Activated T-helper 17 cell treated with anti-CD3 and anti-CD28 coated beads, Interleukin-2, amount 50 U/mL, for 72 hours (primary cell): ENCODE measurements at places on chromosomes 1 and 21.

DNA sequence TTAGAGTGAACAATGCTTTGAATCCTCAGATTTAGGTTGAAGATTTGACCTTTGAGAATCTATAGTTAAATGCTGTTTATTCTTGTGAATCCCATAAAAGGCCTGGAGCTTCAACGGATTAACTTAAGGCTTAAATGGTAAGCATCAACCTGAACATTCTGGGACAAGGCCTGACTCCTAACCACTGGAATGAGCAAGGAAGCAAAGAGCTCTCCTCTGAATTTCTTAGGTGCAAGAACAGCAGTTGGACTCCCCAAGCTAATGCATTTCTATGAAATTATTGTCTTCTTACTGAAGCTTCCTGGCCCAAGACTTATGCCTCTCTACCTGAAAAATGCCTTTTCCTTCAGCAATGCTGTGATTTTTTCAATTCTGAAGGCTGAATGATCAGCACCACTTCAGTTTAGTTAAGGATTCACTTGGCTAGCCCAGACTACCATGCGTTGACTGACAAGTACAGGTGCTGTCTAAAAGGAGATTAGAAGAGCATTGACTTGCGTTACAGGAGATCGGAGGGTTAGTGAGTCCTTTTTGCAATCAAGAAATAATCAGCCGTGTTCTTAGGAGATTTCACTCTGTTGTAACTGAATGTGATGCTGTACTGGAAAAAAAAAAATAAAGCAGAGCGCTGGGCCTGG lies 178.5 kb downstream of the ZC3H11B start:
- H3K4me1 ChIP-seq: no peaks in the 10 kb centered on the region
- no peak overlapping the region for H3K27ac ChIP-seq
- no peaks in the 10 kb centered on the region for H3K27me3 ChIP-seq
- H3K4me3 ChIP-seq: no peak overlapping the region
- ATAC-seq: no peak
- H3K36me3 ChIP-seq: no peaks in the 10 kb centered on the region

DNA sequence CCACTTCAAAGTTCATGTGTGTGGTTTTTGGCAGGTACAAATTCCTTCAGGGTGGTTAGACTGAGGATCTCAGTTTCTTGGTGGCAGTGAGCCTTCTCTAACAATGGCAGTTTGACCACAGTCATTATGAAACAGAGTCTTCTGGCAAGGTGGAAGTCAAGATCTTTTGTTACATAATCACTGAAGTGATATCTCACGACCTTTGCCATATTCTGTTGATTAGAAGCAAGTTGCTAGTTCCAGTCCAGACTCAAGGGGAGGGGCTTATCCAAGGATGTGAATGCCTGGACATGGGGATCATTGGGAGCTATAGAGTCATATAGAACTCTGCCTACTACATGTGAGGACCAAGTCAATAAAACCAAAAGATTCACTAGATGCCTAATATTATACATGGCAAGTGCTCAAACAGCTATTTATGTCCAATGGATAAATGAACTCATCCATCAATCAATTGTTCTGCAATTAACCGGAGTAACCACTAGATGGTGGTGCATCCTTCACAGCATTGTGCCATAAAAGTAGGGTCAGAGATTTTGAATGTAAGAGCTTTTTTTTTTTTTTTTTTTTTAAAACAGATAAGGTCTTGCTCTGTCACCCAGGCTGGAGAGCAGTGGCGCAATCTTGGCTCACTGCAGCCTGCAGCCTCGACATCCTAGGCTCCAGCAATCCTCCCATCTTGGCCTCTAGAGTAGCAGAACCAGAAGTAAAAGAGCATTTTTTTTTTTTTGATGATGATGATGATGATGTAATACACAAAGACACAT lies 131.9 kb downstream of the CRB1 start:
- H3K4me1 ChIP-seq: no peaks in the 10 kb centered on the region
- H3K36me3 ChIP-seq: no peaks in the 10 kb centered on the region
- no peak overlapping the region for H3K27ac ChIP-seq
- ATAC-seq: peak; percentile 64

DNA sequence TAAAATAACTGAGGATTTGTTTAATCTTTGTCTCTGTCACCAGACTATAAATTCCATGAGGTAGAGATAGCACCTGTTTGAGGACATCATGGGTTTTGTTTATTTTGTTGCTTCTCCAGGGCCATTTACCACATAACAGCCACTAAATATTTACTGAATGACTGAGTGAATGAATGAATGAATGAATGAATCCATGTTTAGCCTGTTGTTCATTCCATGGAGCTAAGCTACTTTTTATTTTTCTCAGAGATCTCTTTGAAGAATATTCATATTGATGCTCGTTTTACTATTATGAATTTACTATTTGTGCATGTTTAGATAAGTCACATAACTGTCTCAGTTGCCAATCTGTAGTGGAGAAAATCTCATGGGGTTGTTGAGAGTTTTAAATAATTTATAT lies 17.7 kb downstream of the LRRC8B start:
- H3K4me1 ChIP-seq: peaks cover 51% of the 10 kb centered on the region
- H3K36me3 ChIP-seq: peaks cover 71% of the 10 kb centered on the region

DNA sequence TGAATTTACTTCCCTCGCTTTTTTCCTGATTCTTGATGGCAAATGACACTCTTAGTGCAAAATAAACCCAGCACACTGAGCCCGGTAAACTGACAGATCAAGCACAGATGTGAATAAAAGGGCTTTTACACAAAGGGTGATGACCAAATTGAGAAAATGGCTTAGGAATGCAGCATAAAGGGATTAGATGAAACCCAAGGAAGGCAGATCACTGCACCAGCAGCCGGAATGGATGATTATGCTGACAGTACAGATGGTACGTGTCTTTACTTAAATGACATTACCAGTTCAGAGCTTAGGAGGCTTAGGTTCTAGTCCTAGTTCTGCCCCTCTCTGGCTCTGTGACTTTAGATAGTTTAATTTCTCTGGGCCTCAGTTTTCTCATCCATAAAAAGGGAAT lies 12.0 kb downstream of the PKP1 start:
- no peaks in the 10 kb centered on the region for H3K36me3 ChIP-seq
- ATAC-seq: no peak
- no peak overlapping the region for H3K27ac ChIP-seq
- peaks cover 23% of the 10 kb centered on the region for H3K27me3 ChIP-seq
- no peak overlapping the region for H3K4me3 ChIP-seq

DNA sequence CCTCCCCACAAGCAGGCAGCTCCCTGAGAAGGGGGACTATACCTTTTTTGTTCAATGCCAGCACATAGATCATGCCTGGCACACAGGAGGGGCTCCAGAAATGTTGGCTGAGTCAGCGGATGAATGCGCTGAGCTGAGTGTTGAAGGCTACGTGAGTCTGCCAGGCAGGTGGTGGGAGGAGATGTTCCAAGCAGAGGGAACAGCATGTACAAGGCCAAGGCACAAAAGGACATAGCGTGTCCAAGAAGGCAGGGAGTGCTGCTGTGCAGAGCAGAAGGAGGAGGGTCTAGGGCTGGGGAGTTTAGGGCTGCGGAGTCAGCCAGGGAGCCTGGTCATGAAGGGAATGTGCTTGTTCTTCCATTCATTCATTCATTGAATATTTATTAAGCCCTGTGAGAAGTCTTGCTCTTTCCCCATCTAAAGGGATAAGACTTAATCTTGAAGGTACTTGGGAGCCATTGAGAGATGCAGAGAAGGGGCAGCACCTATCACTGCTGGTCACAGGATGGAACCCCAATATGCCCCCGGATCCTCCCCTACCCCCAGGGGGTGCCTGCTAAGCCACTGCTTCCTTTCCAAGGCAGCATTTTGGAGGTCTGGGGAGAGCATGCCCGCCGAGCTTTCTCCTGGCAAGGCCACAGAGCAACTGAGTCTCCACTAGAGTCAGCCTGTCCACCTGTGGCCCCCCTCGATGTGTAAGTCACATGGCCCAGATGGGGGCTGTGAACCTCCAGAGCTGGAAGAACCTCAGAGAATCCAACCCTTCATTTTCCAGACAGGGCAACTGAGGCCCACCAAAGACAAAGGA lies 31.2 kb upstream of the LAPTM5 start:
- H3K4me1 ChIP-seq: peaks cover 7% of the 10 kb centered on the region
- H3K36me3 ChIP-seq: no peaks in the 10 kb centered on the region
- no peak overlapping the region for H3K4me3 ChIP-seq

- ATAC-seq: peak; percentile 72
- H3K27me3 ChIP-seq: peaks cover 8% of the 10 kb centered on the region
- peaks cover 16% of the 10 kb centered on the region for H3K4me1 ChIP-seq
- H3K36me3 ChIP-seq: no peaks in the 10 kb centered on the region
- no peak overlapping the region for H3K27ac ChIP-seq
Observed at GRCh38 chr1:3676581-3677470, 24.5 kb downstream of the TP73 start.

GRCh38 chr1:23927097-23927496 lies 13.9 kb upstream of the CNR2 start:
- no peaks in the 10 kb centered on the region for H3K36me3 ChIP-seq
- ATAC-seq: no peak
- H3K4me3 ChIP-seq: no peak overlapping the region
- H3K27ac ChIP-seq: no peak overlapping the region
- H3K27me3 ChIP-seq: peaks cover 6% of the 10 kb centered on the region

GRCh38 chr1:96557336-96557735 lies 164.2 kb upstream of the PTBP2 start:
- H3K4me1 ChIP-seq: no peaks in the 10 kb centered on the region
- H3K4me3 ChIP-seq: no peak overlapping the region
- ATAC-seq: no peak
- H3K36me3 ChIP-seq: no peaks in the 10 kb centered on the region

DNA sequence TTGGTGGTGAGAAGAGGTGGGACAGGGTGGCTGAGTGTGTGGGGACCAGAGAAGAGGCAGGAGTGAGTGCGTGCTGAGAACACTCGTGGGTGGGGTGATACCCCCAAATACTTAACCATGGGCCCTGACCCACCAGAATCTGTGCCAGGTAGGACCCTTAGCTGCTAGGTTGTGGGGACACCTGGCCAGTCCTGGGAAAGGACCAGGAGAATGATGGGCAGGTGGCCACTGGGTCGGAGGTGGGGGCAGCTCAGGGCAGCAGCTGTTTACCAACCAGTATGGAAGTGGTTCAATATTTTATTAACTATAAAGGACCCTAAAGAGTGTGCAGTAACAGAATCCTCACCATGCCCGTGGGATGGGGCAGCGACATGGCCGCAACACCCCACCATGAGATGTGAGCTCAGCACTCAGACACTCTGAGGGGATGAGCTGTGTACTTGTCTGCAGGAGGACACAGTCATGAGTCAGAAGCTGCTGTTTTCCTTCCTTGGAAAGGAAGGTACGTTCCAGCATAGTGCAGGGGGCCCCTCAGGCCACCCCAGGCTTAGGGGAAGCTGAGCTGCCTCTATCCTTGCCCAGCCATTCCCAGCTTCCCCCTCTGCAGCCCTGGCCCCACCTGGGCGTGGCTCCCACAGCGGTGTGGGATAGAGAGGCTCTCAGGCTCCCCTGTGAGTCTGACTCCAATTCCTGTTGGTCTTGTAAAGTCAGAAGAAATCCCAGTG lies 25.4 kb downstream of the TEX35 start:
- no peak overlapping the region for H3K4me3 ChIP-seq
- H3K36me3 ChIP-seq: no peaks in the 10 kb centered on the region
- H3K27me3 ChIP-seq: no peaks in the 10 kb centered on the region
- no peak overlapping the region for H3K27ac ChIP-seq
- ATAC-seq: no peak
- no peaks in the 10 kb centered on the region for H3K4me1 ChIP-seq

DNA sequence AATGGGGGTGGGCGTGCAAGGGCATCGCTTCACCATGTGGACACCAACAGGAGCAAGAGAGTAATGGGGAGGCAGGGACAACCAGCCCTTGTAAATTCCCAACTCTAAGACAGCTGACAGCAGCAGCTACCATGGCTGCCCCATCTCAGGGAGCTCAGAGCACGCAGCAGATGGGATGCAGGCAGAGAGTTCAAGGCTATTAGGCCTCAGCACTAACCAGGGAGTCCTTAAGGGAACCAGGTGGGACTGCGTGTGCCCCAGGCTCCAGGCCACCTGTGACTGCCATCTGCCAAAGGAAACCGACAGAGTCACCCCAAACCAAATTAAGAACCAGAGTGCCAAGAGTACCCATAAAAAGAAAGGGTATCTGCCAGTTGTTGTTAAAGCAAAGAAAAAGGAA lies 33.7 kb upstream of the PRDM2 start:
- H3K36me3 ChIP-seq: no peaks in the 10 kb centered on the region
- H3K4me1 ChIP-seq: no peaks in the 10 kb centered on the region
- no peak for ATAC-seq
- peaks cover 5% of the 10 kb centered on the region for H3K27me3 ChIP-seq
- H3K4me3 ChIP-seq: no peak overlapping the region

GRCh38 chr1:39761016-39761415 lies 10.1 kb downstream of the OXCT2 start:
- H3K4me1 ChIP-seq: no peaks in the 10 kb centered on the region
- no peak overlapping the region for H3K4me3 ChIP-seq
- peaks cover 26% of the 10 kb centered on the region for H3K36me3 ChIP-seq
- H3K27me3 ChIP-seq: no peaks in the 10 kb centered on the region

- H3K36me3 ChIP-seq: no peaks in the 10 kb centered on the region
- no peaks in the 10 kb centered on the region for H3K4me1 ChIP-seq
- no peak overlapping the region for H3K4me3 ChIP-seq
- ATAC-seq: no peak
Observed at GRCh38 chr1:201594575-201595245, 55.8 kb downstream of the NAV1 start.

DNA sequence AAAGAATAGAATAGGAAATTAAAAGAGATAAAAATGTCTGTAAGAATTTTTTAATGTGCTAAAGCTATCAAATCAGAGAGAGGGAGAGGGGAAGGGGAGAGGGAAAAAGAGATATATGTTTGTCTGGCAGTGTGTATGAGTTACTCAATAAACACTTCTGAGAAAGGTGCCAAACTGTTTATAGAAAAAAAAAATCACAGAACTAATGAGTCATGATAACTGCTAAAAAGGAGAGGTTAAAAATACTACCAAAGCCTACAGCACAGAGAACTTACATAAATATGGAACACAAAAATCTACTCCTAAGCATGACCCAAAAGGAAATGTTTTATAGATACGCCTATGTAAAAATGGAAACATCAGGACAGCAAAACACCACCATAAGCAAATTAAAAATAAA lies 45.4 kb downstream of the SELENOF start:
- H3K27me3 ChIP-seq: no peaks in the 10 kb centered on the region
- peak; percentile 68 for ATAC-seq
- peaks cover 46% of the 10 kb centered on the region for H3K36me3 ChIP-seq
- peaks cover 9% of the 10 kb centered on the region for H3K4me1 ChIP-seq
- no peak overlapping the region for H3K4me3 ChIP-seq
